Suppressor macrophage treated with lipopolysaccharide for 1 hour (primary cell): ENCODE measurements at places on chromosomes 2 and 18.

DNA sequence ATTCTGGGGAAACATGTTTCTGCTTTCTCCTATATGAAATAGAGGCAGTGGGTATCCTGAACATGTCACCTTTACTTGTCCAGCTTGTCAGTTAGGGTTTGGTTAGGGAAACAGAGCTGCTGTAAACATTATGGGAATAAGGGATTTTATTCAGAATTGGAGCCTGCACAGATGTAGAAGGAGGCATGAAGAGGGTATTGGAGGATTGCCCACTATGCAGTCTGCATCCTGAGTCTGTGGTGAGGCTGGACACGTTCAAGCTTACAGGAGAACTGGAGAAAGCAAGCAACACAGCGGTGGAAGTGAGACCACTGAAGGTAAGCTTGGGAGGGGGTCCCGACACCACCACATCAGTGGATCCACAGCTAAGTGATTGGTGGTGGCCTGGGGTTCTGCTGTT lies 443.0 kb upstream of the TNP1 start:
- no peak for DNase-seq

DNA sequence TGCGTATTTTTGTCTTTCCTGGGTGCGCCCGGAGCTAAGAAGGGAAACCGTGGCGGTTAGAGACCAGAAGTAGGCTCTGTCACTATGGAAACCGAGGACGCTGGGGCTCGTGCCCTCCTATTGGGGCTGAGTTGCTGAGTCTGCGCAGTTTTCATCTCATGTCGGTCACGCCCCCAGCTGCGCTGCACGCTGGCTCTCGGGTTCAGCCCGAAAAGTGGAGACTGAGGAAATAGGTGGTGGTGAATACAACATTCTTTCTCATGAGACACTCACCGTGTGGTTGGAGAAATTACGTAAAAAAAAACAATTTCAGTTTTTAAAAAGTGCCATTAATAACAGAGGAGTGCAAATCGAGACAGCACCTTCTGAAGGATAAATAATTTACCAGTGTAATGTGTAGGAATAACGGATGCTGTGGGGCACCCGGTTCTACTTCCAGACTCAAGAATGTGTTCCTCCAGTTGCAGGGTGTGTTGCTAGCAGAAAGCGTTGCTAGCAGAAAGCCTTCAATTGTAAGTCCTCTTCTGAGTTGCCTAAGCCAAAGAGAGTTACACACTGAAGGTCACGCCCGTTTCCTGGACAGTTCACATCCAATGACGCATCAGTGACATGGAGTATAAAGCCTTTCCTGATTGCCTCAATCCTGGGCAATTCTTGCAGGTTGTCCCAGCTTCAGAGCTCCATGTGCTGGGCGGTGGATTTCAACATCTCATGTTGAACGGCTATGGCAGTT lies 20.4 kb upstream of the CXXC1 start:
- peak; percentile 97 for DNase-seq

- DNase-seq: no peak
Measured at GRCh38 chr18:39313992-39314391, 1748.4 kb upstream of the CELF4 start.

DNA sequence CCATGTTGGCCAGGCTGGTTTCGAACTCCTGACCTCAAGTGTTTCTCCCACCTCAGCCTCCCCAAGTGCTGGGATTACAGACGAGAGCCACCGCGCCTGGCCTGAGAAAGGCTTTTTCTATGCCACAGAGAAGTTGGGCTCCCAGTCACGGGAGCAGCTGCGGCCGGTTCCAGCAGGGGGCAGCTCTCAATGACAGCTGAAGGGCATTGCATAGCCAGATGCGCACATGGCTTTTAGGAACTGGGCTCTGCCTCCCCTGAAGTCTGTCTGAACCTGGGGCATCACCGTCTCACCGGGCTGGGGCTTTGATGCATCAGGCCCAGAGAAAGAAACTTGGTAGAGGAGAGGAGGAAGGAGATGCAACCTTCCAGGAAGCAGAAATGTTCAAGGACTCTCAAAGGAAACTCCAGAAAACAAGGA lies 84.2 kb upstream of the LAPTM4A start:
- DNase-seq: peak; percentile 86

GRCh38 chr18:58552057-58552461 lies 76.8 kb downstream of the ALPK2 start:
- DNase-seq: peak; percentile 60

DNA sequence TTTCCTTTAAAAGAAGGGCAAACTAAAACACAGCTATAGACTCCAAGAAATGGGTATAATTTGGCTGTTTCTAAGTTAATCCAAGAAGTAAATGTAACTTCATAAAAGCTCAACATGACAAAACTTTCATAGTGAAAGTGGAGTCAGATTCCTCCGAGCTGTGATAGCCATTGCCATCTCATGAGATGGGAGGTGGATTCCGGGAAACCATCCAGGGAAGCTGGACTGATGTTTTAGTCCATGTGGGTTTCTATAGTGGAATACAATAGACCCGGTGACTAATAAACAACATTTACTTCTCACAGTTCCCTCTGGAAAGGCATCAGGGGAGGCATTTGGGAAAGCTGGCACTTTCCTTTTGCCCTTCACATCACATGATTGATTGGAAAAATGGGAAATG lies 10.0 kb upstream of the LAPTM4A start:
- no peak for DNase-seq

- no peak for DNase-seq
Measured at GRCh38 chr2:36060133-36060532, 295.4 kb upstream of the CRIM1 start.

- no peak for DNase-seq
Measured at GRCh38 chr18:79323471-79323870, 72.3 kb upstream of the NFATC1 start.

DNA sequence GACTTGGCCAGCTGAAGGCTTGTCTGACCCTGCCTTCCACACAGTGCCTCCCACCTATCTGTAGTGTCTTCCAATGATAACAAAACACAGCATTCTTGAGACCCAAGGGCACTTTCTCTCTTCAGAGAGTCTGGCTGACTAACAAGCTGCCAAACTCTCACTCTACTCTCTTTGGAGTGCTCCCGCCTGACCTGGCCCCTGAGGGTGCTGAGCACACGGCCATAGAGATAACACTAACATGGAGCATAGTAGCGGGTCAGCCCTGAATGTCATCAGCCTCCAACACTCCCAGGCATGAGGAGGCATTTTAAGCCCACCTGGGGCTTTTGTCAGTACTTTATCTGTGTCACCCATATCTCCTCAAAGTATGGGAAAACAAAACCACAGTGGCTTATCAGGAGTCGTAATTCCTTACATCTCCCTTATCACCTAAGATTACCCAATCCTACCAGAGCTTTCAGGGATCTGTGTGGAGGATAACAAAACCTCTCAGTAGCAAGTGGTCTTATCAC lies 160.3 kb upstream of the TCF4 start:
- DNase-seq: no peak

DNA sequence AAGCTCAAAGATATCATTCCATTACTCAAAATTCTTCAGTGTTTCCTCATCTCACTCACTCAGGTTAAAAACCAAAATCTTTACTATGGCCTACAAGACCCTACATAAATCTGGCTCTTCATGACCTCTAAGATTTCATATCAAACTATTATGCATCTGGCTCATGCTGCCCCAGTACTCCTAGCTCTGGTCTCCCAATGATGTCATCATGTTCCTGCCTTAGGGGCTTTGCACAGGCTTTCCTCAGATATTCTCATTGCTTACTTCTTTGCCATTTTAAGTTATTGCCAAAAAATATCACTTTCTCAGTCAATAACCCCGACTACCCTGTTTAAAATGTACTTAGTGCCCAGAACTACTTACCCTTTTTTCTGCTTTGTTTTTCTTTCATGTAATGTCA lies 33.0 kb upstream of the SPOPL start:
- DNase-seq: no peak

DNA sequence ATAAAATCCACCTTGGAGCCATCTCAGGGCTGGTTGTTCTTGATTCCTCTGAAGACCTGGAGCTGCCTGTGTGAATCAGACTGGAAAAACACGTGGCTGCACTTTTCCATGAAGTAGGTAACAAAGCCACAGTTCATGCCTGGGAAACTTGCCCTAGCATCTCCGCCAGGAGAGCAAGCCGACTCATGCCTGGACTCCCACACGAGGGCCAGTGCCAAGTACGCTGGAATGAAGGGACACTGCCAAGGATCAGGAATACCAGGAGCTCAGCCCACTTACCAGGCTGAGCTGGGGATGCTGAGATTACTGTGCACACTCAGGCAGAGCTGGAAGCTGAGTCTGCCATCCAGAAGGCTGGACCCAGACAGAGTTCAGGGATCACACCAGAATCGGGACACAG lies 10.9 kb upstream of the FHL2 start:
- no peak for DNase-seq

GRCh38 chr2:135909976-135910375 lies 33.7 kb upstream of the MCM6 start:
- DNase-seq: no peak

DNA sequence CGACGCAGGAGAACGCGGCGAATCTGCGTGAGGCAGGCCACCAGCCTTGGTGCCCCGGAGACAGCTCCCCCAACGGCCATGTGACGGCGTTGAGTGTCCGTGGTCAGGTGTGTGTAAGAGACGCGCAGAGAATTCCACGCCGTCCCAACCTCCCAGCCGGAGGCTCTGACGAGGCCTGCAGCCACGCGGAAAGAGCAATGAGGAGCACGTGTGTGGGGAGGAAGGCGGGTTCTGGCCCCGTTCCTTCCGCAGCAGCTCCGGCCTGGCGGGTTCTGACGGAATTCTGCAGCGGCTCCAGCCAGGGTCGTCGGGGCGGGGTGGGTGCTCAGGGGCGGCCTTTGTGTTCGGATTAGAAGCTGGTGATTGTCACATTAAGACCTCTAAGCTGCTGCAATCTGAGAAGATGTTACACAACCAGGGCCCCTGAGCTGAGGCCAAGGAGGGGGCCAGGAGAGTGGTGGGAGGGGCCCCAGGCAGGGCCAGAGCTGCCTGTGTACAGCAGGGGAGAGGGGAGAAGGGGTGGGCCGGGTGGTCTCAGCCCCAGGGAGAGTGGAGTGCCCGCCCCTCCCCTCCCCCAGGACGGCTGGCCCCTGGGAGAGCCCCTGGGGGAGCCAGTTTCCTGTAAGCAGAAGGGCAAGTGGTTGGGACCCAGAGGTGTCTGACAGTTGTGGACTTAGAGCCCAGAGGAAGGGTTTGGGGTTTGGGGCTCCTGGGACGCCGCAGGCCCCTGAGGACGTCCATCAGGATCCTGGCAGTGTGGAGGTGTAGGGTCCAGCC lies 5.1 kb upstream of the GAL3ST2 start:
- no peak for DNase-seq

DNA sequence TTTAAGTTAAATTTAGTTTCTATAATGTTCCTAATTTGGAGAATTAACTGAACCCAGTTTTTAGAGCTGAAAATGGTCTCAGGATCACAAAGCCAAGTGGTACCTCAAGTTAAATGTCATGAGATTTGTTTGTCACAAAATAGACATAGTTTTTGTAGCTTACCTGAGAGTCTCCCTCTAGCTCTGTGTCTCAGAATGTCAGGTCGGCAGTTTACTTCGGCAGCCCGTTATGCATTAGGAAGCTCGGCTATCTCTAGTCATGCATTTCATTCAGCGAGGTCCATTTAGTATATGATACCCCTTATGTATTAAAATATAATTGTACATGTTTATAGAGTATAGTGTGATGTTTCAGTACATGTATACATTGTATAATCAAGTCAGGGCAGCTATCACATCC lies 155.6 kb downstream of the EML6 start:
- DNase-seq: no peak
